NCI-H510A (cell line): ENCODE measurements at places on chromosomes 11 and 22.

DNA sequence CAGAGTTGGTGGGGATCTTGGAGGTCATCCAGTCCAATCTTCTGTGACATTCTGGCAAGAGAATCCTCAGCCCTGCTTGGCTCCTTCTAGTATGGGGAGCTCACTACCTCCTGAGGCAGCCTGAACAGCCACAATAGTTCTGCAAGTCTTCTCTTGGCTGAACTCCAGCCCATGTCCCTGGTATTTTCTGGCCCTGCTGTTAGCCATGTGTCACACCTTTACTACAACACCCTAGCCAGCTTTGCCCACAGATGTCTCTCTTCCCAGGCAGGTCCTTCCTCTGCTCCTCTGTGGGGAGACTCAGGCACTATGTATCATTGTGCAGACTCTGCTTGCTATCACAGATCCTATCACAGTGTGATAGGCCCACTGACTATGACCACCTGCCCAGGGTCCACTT lies 297.7 kb downstream of the CTTN start:
- DNase-seq: no peak

- DNase-seq: no peak
These were observed 15.0 kb downstream of the INCENP start for GRCh38 chr11:62138630-62139425.

GRCh38 chr11:130022799-130023198 lies 20.2 kb upstream of the PRDM10 start:
- DNase-seq: no peak

- no peak for DNase-seq
These were observed 20.1 kb upstream of the PANX2 start for GRCh38 chr22:50150161-50151129.

DNA sequence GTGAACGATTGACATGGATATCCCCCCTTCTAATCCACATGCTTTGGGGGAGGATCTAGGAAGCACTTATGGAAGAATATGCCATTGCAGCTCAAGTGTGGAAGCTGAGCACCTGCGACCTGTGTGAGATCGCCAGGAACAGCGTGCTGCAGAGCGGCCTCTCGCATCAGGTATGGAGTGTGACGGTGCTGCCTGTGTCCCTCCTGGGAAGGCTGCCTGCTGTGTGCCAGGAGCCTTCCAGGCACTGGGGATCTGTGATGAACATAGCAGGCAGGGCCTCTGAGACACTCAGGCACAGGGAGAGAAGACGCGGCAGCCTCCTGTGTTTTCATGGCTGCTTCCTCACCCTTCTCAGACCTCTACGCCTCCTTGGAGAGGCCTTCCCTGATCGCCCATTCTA lies 36.5 kb downstream of the RNF141 start:
- DNase-seq: no peak

GRCh38 chr22:30792456-30792855 lies 97.8 kb downstream of the OSBP2 start:
- no peak for DNase-seq

DNA sequence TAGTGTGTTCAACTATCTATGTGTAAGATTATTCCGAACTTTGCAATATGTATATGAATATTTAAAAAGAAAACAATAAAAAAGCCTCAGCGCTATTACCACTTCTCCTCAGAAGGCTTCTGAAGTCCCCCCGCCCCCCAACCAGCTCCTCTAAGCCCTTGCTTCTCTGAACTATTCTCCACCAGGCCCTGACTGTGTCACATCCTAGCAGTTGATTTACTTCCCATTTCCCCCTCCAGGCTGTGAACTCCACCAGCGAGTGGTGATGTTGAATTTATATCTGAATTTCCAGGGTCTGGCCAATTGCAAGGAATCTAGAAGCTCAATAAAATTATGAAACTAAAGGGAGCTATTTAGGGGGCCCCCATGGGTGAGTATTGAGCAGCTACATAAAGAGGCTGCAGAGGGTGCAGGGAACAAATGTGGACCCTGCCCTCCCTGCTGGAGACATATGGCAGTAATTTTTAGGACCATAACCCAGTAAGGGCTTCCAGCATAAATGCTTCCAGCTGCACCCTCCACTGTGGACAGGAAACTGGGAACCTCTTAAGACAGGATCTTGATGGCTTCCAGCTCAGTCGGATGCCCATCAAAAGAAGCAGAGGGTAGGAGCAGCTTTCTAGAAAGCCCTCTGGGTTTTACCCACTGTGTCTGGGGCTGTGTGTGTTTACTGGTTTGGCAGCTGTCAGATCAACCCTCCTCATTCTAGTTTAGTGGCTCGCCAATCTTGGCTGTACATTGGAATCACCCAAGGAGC lies 81.4 kb downstream of the TIMP3 start:
- DNase-seq: no peak

DNA sequence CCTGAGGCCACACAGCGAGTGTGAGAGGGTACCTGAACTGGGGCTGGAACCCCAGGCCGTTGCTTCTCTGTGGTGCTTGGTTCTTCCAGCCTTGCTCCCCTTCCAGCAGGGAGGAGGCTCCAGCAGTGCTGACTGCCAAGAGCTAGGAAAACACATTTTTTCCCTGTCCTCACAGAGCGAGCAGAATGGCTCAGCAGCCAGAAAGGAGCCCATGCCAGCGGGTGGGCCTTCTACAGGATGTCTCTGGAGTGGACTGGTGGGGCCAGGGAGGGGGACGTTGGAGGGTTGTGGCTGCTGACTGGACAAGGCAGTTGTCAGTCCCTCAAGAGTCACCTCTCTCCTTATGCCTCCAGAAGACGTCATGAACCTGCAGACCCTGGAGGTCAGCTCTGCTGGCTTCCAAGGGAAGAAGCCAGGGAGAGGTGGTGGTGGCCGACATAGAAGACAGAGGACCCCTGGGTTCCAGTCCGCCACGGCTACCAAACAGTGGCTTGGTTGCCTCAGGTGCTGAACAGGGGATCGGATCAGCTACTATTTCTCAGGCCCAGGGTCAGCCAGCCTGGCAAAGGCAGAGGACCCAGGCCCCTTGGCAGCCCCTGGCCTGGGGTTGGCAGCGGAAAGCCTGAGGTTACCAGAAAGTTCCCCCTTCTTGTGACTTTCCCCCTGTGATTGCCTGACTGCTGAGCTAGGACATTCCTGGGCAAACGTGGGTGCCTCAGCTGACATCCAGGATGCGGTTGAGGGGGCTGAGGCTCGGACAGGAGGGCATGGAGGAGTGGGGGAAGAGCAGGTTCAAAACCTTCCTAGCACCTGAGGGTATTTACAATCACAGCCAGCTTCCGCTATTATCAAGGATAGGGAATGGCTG lies 3.7 kb downstream of the MAFF start:
- DNase-seq: no peak

- no peak for DNase-seq
These were observed 21.6 kb downstream of the SVIP start for GRCh38 chr11:22807855-22808570.

GRCh38 chr22:29840498-29840897 lies 2.4 kb upstream of the ASCC2 start:
- no peak for DNase-seq

- DNase-seq: no peak
These were observed 14.9 kb downstream of the SLC25A18 start for GRCh38 chr22:17578136-17578754.

- no peak for DNase-seq
These were observed 19.0 kb upstream of the E2F8 start for GRCh38 chr11:19259487-19260345.

DNA sequence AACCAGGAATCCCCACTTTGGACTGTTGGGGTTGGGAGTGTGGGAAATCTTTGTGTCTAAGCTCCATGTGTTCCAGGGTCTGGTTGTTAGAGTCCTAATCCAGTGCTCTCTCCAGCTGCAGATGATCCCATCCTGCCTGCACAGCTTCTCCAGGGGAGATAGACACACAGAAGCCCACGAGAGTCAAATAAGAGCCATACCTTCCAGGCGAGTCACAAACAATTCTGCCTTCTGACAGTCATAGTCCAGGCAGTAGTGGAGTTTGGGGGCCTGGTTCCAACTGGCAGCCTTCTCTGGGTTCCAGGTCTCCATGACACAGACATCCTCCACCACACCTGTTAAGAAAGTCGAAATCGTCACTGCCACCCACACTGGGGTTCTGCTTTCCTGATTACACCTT lies 32.1 kb downstream of the SYT13 start:
- no peak for DNase-seq

DNA sequence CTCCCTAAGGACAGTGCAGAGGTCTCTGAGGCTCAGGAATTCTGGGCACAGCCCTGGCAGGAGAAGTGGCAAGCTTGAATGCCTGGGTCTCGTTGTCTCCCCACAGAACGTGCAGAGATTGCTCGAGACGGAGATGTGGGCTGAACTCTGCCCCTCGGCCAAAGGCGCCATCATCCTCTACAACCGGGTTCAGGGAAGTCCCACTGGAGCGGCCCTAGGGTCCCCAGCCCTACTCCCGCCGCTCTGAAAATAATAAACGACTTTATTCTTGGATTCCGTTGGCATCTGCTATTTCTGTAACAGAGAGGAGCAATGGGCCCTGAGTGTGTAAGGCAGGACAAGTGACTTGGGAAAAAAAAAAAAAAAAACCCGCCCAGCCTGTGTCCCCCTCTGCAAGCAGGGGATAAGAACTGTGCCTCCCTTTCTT lies 591 bp upstream of the DNAJC4 start:
- DNase-seq: no peak

DNA sequence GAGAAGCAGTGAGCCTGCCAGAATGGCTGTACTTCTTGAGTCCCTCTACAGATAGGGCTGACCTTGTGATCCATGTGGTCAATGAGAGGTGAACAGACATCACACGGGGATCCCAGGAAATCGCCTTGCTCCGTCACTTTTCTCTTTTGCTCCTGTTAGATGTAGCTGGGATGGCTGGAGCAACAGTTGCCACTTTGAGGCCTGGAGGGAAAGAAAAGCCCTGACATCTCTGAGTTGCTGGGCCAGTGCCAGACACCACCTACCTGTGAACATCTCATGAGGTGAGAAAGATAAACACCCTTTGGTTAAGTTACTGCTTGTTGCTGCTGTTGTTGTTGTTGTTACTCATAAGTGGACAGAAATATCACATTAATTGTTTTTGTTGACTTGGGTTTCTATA lies 840.3 kb downstream of the TBC1D22A start:
- no peak for DNase-seq

DNA sequence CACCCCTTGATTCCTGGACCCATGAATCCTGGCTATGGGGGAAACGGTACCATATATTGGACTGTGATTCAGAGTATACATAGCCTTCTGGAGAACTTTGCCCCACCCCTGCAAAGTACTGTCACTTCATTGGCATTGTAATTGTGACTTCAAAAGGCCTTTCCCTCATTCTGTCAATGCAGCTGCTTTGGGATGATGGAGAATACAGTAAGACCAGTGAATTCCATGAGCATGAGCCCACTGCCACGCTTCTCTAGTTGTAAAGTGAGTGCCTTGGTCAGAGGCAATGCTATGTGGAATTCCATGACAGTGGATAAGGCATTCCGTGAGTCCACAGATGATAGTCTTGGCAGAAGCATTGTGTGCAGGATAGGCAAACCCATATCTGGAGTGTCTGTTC lies 25.7 kb upstream of the MSANTD2 start:
- no peak for DNase-seq

DNA sequence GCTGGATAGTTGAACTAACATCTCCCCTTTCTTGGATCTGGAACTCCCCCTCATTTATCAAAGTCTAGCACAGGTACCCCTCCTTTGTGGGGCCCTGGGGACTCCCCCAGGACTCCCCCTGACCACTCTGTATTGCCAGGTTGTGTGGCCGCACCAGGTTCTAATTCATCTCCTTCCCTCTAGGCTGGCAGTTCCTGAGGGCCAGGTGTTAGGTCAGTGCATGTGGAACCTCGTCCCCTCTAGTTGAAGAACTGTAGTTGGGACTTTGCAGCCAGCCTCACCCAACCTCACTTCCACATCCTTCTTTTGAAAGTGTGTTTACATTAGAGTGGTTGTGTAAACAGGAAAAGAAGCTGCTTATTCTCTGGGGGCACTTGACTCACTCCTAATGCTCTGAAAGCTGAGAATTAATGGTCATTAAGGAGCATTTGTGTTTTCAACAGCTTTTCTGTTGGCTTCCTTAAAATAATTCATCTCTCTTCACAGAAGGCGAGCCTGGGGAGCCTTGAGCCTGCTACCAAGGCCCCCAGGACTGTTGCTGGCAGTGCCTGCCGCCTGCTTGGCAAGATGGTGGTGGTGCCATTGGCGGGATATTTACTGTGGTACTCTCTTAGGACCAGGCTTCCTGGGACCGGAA lies 11.8 kb downstream of the UPB1 start:
- peak; percentile 77 for DNase-seq

DNA sequence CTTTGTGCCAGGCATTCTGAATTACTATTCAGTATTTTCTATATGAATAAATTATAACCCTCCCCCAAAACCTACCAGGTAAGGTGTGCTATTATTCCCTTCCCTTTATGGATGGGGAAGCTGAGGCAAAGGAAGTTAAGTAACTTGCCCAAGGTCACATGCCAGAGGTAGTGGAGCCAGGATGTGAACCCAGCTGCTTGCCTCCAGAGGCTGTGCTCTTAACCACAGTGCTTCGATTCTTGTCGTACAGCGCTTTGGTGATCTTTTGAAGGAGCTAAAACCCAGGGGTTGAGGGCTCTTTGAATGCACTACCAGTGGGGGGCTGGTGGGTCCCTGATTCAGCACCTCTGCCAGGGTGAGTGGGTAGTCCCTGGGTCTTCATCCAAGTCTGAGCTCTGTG lies 18.8 kb downstream of the MCM5 start:
- DNase-seq: no peak

DNA sequence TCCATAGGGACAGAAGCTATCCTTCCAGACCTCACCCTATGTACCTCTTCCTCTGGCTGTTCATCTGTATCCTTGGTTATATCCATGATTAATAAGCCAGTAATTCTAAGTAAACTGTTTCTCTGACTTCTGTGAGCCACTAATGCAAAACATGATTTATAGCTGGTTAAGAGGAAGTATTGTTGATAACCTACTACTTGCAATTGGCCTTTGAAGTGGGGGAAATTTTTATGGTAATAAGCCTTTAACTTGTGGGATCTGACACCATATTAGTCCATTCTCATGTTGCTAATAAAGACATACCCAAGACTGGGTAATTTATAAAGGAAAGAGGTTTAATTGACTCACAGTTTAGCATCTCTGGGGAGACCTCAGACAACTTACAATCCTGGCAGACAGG lies 21.9 kb downstream of the CASP12 start:
- DNase-seq: no peak
